Vagina (tissue), 2 donors: ENCODE measurements at places on chromosomes 12 and 14.

DNA sequence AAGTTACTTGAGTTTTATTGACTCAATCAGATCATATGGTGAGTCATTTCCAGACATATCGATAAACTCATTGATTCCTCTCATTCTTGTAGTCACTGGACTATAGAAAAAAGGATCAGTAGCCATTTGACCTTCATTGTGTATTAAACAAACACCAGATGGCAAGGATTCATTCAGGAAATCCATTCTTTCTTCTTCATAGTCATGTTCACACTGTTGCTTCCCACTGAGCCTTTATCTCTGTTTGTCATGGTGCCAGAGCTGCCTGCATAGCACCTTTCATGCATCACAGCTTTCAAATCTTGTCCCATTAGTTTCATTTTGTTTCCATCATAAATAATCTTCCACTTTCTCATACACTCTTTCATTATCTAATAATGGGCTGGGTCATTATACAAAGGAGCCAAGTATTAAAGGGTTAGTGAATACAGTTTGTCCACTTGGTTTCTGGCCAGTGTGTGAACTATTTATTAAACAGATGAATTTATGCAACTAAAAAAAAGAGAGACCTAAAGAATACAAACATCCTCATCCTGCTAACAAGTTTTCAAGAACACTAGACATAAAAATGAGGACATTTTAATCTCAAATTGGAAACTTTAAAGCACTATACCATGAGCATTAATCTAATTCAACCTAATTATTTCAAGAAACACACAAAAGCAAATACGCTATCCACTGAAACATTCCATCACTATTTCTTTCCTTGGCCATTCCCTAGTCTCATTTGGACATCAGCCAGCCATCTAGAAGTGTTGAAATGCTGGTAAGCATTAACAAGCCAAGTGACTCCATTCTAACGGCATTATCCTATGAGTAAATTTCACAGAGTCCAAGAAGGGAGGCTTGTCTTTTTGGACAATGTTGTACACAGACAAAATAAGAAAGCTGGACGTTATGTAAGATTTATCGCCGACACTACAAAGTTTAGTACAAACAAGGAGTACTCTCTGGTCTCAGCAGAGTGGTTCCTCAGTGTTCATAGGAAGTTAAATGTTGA is 476.5 kb downstream of the FOXG1 start:
- DNase-seq, result no peak

GRCh38 chr12:2119266-2119665 is 66.5 kb downstream of the CACNA1C start:
- no peak for DNase-seq

GRCh38 chr14:86999036-86999435 is 993.9 kb downstream of the GALC start:
- DNase-seq, result no peak

GRCh38 chr14:69226736-69227135 is 33.2 kb upstream of the GALNT16 start:
- no peak for DNase-seq

DNA sequence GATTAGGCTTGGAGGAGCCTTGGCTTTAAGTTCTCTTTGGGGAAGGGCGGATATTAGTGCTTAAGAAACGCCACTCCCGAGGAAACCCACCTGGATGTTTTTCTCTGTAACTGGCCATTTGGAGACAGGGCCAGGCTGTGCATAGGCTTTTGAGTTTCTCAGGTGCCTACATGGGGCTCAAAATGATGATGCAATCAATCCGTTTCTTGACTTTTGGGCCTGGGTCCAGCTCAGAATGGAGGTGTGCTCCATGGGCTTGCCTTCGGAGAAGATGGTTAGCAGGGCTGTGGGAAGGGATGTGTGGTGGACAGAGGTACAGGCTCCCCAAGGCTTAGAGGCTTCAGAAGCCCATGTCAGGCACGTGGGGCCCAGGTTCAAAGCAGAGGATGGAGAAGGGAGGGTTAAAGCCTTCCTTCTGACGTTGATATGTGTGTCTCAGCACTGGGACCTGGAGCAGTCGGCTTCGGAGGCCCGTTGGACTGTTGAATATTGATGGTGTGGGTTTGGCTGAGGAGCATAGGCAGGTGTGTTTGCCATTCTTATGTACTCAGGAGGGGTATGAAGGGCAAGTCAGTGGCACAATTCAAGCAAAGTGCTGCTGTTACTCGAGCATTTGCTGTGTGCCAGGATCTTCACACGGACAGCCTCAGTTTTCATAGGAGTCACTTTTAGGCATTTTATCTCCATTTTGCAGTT is 82.8 kb downstream of the SLC25A47 start:
- DNase-seq, result no peak
